ENCODE measurements at places on chromosomes 5 and 9.

GRCh38 chr9:14029806-14030374, 284.1 kb downstream of the NFIB start:
- no peak for DNase-seq

DNA sequence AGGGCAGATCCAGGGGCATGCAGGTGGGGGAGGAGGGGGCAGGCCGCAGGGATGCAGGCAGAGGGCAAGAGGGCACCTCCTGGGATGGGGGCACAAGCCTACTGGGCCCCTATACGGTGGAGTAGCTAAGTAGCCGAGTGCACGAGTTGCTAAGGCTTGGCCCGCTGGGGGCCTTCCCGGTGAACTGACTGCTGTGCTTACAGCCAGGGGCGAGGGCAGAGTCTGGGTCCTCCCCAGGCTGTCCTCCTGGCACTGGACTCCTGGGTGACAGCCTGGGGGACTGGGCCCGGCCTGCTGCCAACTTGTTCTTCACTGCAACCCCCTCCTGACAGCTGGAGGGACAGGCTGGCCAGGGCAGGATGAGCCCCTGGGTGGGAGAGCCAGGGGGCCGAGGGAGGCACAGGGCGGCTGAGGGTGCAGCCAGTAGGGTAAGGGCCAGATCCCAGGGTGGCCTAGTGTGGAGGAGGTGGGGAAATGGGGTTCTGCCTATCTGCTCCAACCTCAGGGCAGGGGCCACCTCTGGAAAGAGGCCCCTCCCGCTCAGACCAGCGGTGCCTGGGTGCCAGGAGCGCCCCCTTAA, 1.7 kb upstream of the EGFL7 start:
- DNase-seq, result no peak

GRCh38 chr9:38153910-38154291, 84.9 kb upstream of the SHB start:
- no peak for DNase-seq

DNA sequence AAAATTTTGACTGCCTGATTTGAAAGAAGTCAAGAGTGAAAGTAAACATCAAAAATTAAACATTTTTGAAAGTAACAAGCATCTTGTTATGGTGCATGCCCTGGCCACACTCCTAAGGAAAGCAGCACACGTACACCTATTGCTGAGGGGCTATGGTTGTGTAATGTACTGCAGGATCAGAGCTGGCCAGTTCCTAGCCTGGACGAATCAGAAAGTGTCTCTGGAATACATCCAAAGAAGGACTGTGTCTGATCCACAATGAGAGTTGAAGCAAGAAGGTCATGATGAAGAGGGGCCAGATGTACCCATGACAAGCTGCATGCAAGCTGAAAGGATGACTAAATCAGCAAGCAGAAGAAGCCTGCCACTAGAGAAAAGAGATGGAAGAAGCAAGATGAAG, 618.2 kb downstream of the TLE1 start:
- DNase-seq, result no peak

DNA sequence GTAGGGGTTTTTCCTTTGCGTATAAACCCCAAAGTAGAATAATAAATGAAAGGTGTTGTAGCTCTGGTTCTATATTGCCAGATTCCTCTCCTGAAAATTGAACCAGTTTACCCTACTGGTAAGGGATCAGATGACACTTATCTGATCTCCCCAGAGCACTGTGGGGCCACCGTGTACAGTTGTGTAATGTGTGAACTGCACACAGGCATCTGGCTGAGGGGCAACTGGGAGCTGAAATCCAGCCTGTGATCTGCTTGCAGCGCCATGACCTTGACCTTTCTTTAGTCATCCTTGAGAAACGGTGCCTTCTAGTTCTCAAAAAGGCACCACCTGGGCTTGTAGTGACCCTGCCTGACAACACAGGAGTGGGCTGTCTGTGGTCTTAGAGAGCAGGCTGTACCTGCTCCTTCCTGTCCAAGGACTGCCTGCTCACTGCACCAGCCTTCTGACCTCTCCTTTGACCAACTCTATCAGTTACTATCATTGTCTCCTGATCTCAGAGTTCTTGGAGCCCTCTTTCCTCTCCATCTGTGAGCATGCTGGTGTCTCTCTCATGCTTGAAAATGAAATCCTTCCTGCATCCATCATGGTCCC, 40.2 kb downstream of the PDE6A start:
- DNase-seq, result no peak

DNA sequence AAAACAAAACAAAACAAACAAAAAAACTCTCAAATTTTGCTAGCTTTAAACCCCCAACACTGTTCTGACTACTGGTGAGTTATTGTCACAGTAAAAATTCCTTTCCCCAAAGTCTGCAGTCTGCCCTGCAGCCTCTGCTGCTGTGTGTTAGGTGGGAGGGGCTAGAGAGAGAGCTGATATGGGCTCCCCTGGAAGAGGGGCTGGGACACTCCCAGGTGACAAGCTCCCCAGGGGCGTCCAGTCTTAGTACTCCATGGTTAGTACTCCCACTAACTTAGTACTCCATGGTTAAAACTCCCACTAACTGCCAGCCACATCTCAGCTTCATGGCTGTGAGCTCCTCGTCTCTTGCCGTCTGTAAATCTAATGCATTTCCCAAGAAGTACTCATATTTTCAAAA, 191.9 kb downstream of the FANCC start:
- DNase-seq, result no peak

- no peak for DNase-seq
Observed at GRCh38 chr9:33187519-33188218, 20.5 kb upstream of the B4GALT1 start.

GRCh38 chr9:69412741-69413150, 87.7 kb downstream of the ENTREP1 start:
- no peak for DNase-seq

DNA sequence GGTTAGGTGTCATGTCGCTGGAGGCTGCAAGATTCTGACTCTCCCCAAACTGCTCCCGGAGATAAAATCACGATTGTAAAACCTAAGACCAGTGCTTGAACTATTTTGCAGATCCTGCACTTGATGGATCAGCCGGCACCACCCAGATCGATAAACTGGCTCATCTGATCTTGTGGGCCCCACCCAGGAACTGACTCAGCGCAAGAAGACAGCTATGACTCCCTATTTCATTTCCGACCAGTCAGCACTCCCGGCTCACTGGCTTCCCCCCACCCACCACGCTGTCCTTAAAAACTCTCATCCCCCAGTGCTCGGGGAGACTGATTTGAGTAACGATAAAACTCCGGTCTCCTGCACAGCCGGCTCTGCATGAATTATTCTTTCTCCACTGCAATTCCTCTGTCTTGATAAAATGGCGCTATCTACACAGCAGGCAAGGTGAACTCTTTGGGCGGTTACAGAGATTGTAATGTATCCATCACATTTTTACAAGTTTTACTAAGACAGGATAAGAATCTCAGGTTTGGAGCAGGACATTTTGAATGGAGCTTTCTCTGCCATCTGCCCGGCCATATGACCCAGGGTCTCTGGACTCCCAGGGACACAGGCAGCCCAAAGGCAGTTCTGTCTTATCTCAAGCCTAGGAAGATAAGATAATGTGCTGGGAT, 10.6 kb upstream of the PPP1R26 start:
- no peak for DNase-seq

- no peak for DNase-seq
Observed at GRCh38 chr5:107782561-107783169, 111.9 kb upstream of the EFNA5 start.

GRCh38 chr9:134210511-134210907, 46.1 kb upstream of the RNU6ATAC start:
- no peak for DNase-seq

- DNase-seq, result no peak
Observed at GRCh38 chr9:21996438-21996837, 1.8 kb downstream of the CDKN2B-AS1 start.

GRCh38 chr5:172110921-172111851, 76.8 kb downstream of the STK10 start:
- DNase-seq, result peak; percentile 36

DNA sequence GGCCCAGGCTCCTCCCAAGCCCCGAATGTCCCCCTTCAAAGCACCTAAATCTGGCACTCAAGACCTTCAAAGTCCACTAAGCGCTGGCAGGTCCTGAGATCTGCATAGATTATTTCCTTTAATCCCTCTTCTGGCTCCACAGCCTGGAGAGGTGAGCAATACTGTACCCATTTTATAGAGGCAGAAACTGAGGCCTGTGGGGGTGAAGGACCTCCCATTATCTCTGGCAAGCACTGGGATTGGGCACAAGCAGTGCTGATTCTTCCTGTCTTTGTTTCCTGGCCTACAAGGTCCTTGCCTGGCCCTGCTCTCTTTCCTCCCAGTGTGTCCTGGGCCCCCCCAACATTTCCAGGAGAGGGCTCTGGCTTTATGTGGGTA, 252.3 kb downstream of the PBX3 start:
- DNase-seq, result no peak

DNA sequence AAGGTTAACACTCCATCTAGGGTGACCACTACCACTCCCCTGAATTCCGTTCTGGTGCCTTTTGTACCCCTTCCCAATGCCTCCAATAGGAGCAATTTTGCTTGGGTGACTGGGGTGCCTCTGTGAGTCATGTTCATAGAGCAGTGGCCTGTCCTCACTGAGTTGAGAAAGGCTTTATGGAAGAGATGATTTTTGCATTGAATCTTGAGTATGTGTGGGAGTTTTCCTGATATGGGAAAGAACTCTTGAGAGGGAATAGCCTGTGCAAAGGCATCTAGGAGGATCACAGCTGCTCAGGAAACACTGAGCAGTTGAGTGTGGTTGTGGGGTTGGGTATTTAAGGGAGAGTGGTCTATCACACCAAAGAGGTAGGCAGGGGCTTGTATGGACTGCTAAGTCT, 16.2 kb downstream of the C9orf43 start:
- no peak for DNase-seq

DNA sequence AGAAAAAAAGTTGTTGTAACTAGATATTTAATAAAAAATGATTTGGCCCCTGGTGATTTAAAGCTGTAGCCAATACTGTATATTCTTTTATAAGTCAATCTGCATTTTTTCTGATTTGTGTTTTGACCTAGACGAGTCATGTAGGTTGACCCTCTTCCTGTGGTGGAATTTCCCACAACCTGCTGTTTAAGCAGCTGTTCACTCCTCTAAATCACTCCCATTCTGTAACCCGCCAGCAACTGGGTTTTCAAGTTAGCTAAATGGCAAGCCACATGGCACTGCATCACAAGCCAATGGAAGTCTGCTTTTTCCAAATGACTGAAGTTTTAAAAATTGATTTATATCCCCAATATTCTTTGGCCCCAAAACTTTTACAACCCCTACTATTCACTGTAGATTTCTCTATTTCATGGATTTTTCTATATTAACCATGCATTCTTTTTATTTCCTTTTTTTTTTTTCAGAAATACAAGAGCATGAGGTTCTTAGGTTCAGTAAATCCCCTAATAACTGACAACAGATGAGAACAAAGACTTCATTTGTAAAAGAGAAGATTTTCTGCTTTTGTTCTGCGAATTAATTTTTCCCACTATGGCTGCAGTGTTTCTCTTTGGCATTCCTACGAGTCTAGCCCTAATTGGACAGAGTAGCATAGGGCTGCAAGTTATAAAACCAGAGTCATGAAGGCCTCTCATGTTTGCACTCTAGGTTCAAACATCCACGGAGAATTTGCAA, 184.5 kb upstream of the TLE4 start:
- no peak for DNase-seq

DNA sequence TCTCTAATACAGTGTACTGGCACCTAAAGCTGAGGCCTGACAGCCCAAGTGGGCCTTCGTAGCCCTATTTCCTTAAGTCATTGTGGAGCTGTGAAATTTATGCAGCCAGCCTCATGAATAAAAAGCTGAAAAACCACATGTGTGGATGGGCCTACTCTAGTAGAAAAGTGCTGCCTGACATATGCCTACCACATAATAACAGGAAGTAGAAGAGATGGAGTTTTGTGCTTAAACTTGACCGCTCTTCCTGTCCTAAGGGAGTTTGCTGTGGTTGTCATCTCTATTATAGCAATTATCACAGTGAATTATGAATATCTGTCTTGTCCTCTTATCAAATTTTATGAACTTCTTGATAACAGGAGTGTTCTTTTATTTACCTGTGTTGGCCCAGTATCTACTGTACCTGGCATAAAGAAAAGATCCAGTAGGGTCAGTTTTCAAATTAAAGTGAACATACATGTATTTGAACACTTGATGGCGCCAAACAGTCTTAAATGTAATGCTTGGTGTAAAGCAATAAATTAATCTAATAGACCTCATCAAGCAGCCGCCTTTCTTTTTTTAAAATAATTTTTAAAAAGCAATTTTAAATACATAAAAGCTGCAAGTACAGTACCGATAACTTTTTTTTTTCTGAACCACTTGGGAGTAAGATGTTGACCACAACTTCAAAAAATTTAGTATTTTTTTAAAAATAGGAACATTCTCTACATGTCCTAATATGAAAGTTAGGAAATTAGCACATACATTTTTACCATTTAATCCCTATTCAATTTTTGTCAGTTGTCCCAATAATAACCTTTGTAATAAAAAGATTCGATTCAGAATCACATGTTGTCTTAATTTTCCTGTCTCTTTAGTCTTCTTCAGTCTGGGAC, 51.0 kb downstream of the FKTN start:
- no peak for DNase-seq

DNA sequence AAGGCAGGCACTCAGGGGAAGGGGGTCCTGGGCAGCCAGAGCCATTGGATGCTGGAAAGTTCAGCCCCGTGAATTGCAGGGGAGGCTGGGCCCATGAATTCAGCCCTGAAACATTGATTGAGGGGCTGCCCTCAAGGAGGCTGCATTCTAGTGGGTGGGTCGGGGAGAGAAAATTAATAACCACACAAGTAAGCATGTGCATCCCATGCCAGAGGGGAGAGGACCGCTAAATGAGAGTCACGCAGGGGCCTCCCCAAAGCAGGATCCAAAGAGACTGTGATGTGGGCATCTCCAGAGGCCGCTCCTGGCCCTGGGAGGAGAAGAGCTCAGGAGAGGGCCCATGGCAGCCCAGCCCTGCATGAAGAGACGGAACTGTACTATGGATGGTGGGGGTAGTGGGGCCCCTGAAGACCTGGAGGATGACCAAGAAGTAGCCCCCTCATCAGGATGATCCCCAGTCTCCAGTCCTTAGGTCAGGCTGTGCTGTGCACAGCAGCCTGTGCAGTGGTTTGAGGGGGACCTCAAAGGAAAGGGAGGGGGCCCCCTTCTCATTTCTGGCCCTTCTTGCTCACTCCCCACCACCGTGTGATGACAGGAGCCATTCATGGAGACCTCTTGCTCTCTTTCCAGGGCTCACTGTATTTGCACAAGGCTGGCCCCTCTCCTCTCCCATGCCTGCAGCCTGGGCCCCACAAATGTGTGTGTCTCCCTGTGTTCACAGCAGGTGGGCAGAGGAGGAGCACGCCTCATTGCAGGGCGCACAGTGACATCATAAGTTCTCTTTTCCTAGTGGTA, 233.6 kb upstream of the IRX1 start:
- no peak for DNase-seq

- no peak for DNase-seq
Observed at GRCh38 chr9:127526655-127527559, 75.6 kb downstream of the LRSAM1 start.

DNA sequence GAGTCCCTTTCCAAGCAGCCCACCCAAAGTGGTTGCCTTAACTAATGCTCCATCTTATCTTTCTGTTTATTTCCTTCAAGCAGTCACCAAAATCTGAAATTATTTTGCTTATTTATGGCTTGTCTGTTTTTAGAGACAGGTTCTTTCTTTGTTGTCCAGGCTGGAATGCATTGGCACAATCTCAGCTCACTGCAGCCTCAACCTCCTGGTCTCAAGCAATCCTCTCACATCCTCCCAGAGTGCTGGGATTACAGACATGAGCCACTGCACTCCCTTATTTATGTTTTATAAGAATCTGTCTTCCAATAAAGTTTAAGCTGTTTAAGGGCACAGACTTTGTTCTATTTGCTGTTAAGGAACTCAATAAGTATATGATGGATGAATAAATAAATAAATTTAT, 133.7 kb downstream of the GABRB2 start:
- no peak for DNase-seq
